Stimulated activated CD8-positive, alpha-beta memory T cell treated with anti-CD3 and anti-CD28 coated beads, Interleukin-15, amount 100 ng/mL, for 1 hour (primary cell): ENCODE measurements at places on chromosomes 12 and 14.
A peak's percentile ranks its signal among the peaks of the same experiment; 100 is the strongest.

GRCh38 chr14:101033446-101034165 is 130.1 kb upstream of the RTL1 start:
- DNase-seq = no peak

- no peak for DNase-seq
These were observed 188.3 kb downstream of the PHETA1 start for GRCh38 chr12:111180426-111181142.

DNA sequence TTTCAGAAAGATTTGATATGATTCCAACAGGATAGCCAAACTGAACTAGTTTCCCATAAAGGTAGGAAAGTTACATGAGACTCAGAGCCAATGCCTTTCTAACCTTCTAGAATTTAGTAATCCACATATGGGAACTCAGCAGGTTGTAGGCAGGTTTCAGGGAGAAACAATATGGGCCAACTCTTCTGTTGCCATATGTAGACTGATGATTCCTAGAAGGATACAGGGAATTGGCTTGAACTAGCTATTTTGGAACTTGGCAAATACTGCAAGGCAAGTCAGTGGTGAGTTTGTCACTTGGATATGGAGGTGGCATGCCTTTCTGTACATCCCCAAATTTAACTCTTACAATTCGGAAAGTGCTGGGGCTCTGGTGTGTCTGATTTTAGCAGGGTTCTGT is 15.5 kb downstream of the SUDS3 start:
- DNase-seq = no peak

DNA sequence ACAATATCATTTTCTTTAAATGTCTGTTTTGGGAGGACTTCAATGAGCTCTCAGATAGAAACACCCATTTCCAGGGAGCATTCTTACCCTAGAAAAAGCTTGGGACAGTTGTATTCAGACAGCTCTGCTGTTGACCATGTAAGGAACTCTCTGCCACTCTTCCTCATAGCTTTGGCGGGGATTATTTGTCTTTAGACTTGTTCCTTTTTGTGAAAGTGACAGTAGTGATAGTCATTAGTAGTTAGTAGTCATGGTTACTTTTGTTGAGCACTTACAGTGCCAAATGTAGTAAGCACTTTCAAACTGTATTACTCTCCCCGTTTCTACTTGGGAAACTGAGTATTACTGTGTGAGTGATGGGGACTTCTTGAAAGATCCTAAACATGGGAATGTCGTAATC is 167.3 kb downstream of the RGS6 start:
- DNase-seq = no peak

DNA sequence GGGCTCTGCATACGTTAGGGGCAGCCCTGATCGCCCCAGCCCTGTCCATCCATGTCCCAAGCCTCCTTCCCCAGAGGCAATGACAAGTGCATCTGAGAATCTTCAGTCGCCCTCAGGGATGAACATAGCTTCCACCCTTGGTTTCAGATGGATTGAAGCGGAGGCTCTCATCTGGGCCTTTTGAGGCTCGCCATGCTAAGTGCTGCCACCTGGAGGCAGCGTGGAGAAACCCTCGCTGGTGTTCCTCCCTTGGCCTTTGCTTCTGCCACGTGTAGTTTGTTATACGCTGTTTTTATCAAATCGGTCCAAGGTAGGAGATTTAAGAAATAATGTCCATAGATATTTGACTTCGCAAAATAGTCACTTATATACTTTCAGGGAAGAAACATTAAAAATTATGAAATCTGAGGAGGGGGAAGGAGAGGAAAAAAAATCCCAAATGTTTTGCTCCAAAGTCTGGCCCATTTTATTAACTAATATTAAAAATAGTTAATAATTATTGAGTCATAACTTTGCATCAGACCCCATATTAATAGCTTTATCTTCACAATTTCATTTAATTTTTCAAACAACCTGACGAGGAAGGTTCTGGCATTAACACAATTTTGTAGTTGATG is 28.8 kb upstream of the LRRC10 start:
- DNase-seq = peak; percentile 14

DNA sequence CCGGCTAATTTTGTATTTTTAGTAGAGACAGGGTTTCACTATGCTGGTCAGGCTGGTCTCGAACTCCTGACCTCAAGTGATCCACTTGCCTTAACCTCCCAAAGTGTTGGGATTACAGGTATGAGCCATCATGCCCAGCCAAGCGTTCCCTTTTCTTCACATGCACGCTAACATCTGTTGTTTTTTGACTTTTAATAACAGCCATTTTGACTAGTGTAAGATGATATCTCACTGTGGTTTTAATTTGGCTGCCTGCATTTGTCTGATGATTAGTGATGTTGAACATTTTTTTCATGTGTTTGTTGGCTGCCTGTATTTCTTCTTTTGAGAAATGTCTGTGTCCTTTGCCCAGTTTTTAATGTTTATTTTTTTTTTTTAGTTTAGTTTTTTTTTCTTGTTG is 10.2 kb upstream of the YARS2 start:
- no peak for DNase-seq

DNA sequence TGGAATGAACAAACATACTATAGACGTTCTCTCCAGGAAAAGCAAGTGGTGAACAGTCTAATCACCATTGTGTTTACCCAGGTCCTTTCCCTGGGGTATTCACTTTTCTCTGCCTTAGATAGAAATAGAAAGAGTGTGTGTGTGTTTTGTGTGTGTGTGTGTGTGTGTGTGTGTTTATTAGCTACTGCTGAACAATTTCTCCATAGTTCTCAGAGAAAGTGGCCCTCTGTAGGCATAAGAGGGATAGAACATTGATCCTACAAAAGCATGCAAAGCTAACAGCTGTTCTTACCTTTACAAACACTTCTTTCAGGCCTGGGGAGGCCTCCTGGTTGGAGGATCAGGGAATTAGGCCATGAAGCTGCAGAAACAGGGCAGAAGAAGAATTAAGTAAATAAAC is 665.7 kb upstream of the TBX3 start:
- DNase-seq = no peak

DNA sequence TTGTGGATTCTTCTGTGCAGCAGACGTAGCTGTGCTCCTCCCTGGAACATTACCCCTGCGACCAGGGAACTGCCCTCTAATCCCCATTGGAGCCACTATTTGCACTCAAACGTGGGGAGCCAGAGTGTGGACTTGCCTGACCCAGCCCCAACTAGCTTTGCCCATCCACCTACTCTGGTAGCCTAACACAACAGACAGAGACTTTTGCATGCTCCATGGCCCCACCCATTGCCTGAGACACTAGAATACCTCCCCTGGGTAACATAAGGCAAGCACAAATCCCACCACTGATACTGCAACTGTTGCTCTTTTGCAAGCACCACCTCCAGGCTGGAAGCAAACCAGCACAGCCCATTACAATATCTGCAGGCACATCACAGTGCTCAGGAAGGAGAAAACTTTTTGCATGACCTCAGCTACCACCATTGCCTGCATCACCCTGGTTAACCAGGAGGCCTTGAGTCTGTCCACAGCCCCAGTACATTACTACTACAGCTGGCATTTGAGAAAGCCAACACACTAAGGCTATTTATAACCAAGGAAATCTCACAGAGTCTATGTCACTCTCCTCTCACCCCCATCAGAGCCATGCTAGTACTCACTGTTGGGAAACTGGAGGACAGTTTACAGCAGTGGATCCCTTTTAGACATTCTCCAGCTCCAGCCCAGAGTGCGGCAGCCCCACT is 15.0 kb downstream of the CEP128 start:
- DNase-seq = no peak

DNA sequence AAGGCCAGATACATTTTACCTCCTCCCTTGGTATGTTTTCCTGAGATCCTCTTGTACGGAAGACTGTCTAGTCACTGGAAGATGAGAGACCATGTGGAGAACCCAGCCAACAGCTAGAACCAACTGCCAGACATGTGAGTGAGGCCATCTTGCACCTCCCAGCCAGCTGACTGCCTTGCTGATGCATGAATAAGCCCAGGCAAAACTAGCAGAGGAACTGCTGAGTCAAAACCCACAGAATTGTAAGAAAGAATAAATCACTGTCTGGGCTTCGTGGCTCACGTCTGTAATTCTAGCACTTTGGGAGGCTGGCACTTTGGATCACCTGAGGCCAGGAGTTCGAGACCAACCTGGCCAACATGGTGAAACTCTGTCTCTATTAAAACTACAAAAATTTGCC is 160.0 kb downstream of the TPH2 start:
- DNase-seq = no peak

DNA sequence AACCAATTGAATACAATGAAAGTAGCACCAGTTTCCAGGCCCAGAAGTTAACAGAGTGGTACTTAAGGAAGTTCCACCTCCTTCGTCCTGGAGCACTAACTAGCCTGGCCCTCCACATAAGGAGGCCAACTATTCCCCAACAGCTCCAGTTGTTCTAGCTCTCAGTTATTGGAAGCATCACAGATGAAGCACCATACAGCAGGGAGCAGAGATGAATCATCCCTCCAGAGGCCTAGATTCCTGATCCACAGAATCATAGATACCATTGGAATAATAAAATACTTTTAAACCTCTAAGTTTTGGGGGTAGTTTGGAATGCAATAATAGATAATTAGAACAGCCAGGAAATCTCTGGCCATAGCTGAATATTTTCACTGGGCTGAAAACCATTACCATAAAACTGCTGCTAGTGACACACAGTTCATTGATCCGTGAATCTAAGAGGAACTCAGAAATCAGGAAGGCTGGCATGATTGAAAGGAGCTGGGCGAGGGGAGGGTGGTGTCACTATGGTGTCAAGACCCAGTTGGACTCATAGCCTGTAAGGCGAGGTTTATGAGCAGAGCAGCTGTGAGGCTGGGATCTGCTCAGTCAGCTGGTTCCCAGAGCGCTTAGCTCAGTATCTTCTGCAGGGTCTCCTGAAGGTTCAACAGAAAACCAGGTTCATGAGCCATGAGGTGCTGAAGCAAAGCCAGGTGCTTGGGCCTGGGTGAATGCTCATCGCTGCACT is 371.4 kb upstream of the TMTC1 start:
- no peak for DNase-seq

GRCh38 chr14:31270196-31270772 is 62.7 kb upstream of the HECTD1 start:
- no peak for DNase-seq

- DNase-seq = no peak
These were observed 11.1 kb downstream of the TXNRD1 start for GRCh38 chr12:104226672-104227071.

- no peak for DNase-seq
These were observed 165.8 kb upstream of the SYT1 start for GRCh38 chr12:78698747-78699146.

DNA sequence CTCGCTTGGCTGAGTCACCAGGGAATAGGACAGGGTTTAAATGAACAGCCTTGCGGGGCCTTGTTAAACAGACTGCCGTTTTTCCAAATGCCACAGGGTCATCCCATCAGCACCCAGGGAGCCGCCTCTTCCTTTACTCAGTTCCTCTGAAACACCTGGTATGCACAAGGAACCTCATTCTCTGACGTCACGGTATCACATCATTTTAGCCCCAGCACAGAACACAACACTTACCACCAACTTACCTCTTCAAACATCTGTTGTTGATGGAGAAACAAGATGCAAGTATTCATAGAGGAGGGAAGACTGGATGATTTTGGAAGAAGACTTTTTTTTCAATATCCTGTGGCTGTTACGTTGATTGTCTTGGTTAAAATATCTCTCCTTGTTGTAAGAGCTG is 535.3 kb upstream of the TMEM132C start:
- DNase-seq = no peak

- DNase-seq = no peak
These were observed 744 bp downstream of the ATP5MC2 start for GRCh38 chr12:53674977-53675700.

DNA sequence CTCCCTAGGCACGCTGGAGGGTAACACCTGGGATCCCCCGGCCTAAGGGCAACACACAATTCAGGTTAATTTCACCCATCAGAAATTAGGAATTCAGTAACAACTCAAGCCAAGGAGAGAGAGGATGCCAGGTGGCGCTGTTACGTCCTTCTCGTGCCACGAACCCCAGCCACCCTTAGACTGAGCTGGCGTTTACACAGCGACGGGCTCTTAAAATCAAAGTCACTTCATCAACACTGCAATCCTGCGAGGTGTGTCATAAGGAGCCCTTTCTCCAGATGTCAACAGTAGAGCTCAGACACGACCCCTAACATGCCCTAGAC is 110.6 kb upstream of the TMEM132D start:
- no peak for DNase-seq

DNA sequence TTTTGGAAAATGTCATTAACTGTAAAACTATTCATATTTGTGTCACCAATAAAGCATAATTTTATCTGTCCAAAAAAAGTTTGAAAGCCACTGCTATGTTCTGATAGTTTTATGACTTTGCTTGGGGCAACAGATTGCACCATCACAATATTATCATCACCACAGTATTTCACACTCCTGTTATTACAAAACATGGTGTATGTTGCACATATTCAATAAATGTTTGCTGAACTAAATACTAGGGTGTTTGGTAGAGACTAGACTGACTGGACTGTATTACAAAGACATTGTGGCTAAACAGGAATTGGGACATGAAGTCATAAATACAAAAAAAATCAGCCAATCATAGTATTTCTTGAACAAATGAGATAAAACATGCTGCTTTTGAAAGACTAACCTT is 55.1 kb downstream of the PAWR start:
- DNase-seq = no peak

DNA sequence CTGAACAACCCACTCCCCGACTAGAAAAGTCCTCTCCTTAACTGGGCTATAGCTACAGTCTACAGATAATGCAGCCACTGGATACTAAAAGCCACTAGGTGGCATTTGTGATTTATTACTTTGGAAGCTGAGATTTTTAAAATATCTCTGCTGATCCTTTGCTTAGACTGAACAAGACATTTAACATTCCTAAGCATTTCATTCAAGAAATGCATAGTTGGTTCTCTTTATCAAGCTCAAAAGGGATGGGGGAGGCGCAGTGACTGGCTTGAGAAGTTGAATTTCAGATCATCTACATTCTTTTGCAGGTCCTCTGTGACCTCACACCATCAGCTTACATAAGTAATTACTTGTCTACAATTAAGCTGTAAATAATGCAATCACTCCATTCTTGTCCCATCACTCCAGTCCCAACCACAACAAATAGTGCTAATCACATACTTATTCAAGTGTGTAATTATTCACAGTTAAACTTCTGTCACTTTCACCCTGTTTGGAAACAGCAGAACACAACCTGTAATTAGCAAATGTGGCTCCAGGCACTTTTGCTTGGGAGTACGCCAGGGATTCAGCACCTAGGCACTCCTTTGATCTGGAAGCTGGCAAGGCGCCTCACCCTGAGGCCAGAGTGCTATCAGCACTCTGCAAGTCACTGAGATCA is 203.6 kb downstream of the NOVA1 start:
- no peak for DNase-seq
